Activated naive CD8-positive, alpha-beta T cell treated with anti-CD3 and anti-CD28 coated beads, Interleukin-2, amount 10 ng/mL, durations not matched to agents 7 days and 5 days (primary cell): ENCODE measurements at places on chromosomes 7 and 10. TPM values are rescaled to one million over a fixed set of nuclear protein-coding genes. Genes with fewer than 3 reads are reported as not detected.

AP1S1 gene
- total RNA-seq = 44.0 TPM

- no peak for DNase-seq
These were observed 419.0 kb upstream of the MKI67 start for GRCh38 chr10:128545216-128545615.

C10orf120 gene
- not detected for total RNA-seq

ASB15 gene
- total RNA-seq = not detected

DNA sequence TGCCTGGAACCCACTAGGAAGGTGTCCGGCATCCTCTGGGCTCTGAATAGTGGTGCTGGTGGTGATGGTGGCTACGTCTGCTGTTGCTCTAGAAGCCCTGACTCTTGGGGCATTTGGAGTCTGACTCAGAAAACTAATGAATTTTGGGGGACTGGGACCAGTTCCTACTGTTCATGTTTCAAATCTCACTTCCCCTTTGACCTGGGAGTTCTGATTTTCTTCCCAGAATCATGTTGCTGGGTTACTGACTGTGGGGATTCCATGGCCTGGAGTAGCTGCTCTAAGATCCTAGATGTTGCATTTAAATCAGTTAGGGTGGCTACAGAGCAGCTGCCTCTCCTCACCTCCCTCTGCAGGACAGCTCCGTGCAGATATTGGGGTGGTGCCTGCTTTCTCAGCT is 3.2 kb downstream of the TSPAN33 start:
- DNase-seq = no peak

HHEX gene
- 0.37 TPM for total RNA-seq

GRCh38 chr10:12482587-12482986 is 133.2 kb downstream of the CAMK1D start:
- DNase-seq = no peak

- DNase-seq = no peak
These were observed 979.3 kb upstream of the CELF2 start for GRCh38 chr10:10038348-10038747.

GRCh38 chr7:1015196-1016121 is 28.9 kb upstream of the GPR146 start:
- no peak for DNase-seq

CTAGE4 gene
- 2.2 TPM for total RNA-seq

- DNase-seq = no peak
These were observed 12.8 kb downstream of the PNLIPRP3 start for GRCh38 chr10:116440330-116441030.

DNA sequence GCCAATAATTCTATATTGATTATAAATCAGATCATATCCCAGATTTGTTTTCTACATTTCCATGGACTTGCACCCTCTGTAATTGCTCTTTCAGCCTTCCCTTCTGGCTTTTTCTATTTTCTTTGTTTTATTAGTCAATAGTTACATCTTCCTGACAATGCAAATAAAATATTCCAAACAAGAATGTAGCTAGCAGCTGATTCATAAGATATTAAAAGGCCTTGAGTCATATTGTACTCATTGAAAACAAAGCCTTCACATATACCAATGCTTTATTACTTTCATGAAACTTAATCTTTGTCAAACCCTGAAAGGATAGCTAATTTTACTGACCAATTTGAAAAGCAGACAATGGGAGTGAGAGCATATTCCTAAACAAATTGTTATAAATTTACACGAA is 10.7 kb upstream of the SFMBT2 start:
- no peak for DNase-seq

SAP25 gene
- 54.3 TPM for total RNA-seq

TRIL gene
- total RNA-seq = not detected

- no peak for DNase-seq
These were observed 203.3 kb downstream of the BAMBI start for GRCh38 chr10:28880683-28880950.

DNA sequence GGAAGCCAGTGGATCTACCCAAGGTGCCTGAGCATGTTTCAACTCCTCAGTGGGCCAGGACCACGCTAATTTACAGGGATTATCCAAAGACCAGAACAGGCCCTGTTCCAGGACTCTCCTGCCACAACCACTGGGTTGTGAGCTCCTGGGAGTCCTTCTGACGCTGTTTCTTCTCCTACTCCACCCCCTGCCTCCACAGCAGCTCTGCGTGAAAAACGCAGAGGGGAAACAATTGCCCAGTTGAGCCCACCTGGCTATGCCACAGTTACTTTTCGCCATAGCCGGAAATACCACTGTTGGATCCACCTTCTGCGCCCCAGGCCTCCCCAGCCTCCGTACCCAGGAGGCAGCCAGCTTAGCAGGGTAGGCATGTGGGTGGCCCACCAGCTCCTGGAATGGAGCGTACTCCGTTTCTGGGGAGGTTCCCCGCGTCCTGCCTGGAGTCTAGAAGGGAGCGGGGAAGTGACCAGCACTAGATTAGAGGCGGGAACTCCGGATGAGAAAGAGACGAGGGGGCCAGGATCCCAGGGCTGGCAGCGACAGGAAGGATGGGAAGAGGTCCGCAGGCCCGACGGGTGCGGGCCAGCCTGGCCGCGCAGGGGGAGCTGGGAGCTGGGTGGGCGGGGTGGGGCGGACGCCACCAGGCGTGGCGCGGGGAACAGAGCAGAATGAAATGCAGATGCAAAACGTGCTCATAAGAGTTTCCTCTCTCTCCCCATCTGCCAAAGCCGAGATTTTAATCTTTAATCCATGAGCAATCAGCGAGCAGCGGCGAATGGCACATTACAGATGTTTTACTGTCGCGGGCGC is 32.1 kb upstream of the PAX2 start:
- DNase-seq = no peak

CLEC2L gene
- not detected for total RNA-seq

DNA sequence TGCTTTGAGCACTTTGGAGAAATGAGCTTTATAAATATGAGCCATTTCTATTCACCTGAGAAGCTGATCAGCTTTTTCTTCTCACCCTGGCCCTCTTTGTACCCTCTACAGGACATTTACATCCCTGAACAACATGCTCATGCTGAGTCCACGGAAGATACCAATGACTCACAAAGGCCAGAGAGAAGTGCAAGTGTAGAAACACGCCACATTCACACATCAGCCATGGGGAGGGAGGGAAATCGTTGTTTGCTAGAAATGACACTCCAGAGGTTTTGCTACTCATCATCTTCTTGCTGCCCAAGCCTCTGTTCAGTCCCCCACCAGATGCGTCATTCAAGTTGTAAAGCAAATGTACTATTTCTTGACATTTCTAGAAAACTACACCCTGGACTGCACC is 2.8 kb upstream of the UCN3 start:
- DNase-seq = no peak

ASB10 gene
- total RNA-seq = not detected

- DNase-seq = peak; percentile 47
These were observed 1.4 kb upstream of the TSPAN15 start for GRCh38 chr10:69449841-69450240.

HOXA4 gene
- 0.17 TPM for total RNA-seq

PKD2L1 gene
- total RNA-seq = not detected

- DNase-seq = no peak
These were observed 251.5 kb downstream of the WDR11 start for GRCh38 chr10:121102706-121103105.

DNA sequence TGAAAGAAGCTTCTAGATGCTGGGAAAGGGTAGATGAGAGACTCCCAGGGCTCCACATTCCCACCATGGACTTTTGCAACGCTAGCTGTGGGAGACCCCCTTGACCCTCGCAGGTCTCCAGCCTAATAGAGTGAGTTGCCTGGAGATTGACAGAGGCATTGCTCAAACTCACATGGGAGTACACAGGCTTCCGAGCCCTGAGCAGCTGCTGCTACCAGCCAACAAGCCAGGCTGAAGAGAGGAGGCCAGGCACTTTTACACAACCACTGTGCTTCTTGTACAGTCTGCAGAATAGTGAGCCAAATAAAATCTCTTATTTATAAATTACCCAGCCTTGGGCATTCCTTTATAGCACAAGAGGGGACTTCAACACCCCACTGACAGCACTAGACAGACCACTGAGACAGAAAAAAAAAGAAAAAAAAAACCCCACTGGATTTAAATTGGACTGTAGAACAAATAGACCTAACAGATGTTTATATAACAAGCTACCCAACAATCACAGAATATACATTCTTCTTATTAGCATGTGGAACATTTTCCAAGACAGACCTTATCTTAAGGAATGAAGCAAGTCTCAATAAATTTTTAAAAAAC is 146.2 kb downstream of the ZFAND4 start:
- no peak for DNase-seq

DNA sequence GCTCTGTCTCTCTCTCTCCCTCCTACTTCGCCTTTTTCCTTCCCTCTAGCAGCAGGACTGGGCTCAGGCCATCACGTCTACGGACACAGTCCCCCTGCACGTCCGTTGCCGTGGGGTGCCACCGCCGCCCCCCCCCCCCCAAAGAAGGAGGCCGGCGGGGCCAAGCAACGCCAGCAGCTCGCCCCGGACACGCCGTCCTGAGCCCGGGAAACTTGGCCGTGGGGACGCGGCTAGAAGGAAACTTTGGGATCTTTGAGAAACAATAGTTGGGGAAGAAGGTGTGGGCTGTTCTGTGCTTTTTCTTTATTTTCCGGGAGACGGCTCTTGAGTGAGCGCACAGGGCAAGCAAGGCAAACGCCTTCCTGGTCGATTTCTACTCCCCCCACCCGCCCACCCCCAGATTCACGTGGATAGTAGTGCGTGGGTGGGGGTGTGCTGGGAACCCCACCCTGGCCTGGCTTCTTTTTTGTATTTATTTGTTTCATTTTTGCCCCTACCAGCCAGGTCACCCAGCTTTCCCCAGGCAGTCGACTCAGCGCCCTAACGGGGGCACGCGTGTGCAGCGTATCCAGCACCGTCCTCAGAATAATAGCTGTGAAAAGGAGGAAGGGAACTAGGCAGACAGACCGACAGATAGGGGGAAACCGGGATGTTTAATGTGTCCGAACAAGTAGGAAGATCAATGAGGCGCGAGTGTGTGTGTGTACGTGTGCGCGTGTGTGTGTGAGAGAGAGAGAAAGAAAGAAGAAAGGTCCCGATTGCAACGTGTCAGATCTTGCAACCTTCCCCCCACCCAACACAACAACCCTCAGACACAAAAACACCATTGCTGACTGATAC is 1.4 kb downstream of the MXI1 start:
- peak; percentile 57 for DNase-seq

- DNase-seq = no peak
These were observed 24.7 kb upstream of the FEZF1 start for GRCh38 chr7:122329145-122329802.

OR6B1 gene
- total RNA-seq = not detected

GRCh38 chr10:871951-872403 is 59.5 kb downstream of the LARP4B start:
- DNase-seq = no peak

DNA sequence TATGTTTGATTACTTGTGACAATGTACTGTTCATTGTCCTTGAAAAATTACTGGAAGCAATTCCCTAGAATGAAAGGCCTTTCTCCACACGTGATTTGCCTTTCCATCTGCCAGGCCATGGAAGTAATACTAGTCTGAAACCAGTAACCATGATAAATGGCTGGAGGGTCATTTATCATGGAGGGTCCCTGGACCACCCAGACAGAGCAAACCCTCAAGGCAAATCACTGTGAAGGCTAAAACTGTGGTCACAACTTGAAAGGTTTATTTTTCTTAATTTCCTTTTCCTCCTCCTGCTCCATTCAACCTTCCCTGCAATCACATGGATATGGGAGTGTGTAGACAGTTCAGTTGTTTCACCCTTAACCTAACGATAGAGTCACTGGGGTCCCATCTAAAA is 16.4 kb downstream of the BRAF start:
- DNase-seq = no peak

FGFR2 gene
- 0.89 TPM for total RNA-seq

BAIAP2L1 gene
- 2.2 TPM for total RNA-seq
